ENCODE measurements at places on chromosomes 12 and 14.

DNA sequence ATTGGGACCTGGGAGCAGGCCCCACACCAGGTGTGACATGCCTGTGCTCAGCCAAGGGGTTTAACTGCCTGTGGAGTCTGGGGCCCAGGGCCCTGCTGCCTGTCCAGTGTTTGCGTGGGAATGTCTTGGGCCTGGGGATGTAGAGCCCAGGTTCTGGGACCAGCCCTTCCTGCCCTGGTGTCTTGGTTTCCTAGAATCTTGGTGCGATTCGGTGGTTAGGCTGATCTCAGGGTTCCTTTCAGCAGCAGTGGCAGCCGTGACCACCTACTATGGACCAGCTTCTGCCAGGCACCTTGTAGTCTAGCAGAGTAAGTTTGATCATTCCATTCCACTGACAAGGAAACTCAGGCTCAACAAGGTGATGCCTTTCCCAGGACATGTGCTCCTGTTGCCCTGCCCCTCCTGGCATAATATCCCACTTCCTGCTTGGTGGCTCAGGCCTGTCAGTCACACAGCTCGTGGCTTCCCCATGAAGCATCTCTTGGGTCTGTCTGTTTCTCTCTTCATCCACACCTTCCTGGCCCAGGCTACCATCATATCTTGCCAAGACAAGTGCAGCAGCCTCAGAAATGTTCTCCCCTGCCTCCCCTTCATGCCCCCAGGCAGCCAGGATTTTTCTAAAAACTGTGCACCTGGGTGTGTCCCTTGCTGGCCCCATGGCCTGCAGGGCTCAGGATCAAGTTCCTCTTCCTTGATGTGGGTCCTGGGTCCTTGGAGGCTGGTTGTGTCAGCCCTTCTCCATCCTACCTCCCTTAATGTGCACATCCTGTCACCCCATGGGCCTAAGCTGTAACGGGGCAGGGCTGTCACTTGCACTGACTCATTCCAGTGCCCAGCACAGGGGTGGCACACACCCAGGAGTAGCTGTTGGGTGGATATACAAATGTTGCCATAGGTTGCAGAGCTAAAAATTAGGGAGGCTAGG, 101.6 kb downstream of the SLC25A47 start:
- no peak for DNase-seq

- no peak for DNase-seq
Measured at GRCh38 chr12:52474212-52474611, 607 bp upstream of the KRT6C start.

GRCh38 chr12:53995002-53995377, 5.0 kb upstream of the HOXC9 start:
- no peak for DNase-seq

GRCh38 chr14:70006699-70007098, 127.5 kb downstream of the SMOC1 start:
- no peak for DNase-seq

DNA sequence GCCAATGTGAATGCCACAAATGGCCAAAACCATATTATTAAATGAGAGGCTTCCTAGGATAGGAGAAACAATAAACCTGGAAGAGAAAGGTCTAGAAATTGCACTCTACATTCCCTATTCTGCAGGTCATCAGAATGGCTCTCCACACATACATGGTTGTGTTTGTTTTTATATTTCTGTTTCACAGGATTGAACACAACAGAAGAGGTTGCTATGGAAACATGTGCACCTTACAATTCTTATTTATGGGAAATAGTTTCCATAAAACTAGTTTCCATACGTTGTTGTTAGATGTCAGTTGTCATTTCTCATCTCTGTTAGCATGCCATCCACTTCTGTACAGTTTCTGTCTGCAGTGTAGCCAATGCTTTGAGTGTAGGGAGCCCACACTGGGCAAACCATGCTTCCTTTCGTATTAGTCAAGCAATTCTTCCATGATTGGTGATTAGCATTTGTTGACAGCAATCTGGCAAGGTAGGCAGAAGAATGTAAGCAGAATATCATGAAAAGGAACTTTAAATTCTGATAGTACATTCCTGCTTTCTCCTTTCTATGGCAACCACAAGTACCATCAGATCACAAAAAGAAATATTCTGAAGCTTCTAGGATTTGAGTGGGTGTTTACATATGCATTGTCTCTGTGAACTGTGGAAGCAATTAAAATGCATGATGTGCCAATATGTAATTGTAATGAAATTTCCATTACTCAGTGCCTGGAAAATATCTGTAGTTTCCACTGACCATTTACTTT, 141.6 kb upstream of the AVPR1A start:
- no peak for DNase-seq

DNA sequence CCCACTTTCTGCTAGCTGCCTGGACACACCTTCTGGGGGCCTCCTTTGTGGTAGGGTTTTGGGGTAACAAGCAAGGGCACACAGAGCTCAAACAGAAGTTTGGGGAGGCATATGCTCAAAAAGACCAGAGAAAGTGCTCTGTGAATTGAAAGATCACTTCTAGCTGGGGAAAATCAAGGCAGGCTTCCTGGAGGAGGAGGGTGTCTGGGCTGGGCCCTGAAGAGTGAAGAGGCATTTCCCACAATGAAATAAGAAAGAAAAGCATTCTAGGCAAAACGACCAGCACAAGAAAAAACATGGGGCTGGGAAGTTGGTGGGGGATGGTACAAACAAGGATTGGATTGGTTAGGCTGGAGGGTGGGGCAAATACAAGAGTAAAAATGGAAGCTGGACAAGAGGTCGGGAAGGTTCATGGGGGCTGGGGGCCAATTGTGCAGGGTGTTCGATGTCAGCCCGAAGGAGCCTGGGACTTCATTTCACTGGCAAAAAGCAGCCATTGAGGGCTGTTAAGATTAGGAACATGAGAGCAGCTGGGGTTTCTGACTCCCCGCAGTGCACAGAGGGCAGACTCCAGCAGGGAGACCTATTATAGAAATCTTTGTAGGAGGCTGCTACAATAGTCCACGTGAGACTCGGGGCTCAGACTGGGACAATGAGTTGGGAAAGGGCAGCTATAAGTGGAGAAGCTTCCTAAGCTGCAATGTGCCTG, 51.5 kb upstream of the CMKLR1 start:
- no peak for DNase-seq

DNA sequence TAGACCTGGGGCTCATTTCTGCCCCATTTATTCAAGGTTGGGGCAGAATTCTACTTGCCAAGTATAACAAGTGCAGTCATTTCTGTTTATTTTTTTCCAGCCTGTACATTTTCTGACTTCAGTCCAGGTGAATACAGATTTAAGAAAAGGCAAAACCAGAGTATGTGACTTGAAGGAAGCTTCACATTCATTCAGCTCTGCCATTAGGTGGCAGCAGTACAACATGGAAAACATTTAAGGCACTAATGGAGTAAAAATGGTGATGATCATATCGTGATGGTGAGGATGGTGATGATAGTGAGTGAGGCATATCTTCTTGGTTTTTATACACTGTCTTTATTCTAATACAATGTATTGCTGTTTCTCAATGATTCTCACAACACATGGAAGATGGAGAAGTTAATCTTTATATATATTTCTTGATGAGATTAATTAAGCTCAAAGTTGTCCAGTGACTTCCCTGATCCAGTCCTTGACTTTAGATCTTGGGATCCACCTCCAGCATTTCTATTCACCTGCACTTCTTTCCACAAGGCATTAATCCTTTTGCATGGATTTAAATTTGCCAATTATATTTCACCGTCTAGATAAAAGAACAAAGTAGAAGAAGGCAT, 176.7 kb upstream of the SEL1L start:
- DNase-seq: peak; percentile 22

DNA sequence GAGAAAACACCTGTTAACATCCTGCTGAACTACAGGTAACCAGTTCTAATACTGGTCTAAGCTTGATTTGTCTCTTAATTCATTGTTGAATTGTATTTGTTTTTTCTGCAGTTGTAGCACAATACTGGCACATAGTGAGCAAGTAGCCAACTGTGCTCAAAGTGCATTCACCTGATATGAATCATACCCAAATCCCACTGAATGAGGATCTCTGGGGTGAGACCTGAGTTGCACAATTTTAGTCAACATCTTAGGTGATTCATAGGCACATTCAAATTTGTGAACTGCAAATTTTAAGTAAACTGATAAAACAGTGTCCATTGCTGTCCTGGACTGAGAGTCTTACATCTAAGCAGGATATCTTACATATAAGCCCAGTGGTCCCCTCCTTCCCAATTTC, 12.8 kb downstream of the KCNC2 start:
- no peak for DNase-seq

DNA sequence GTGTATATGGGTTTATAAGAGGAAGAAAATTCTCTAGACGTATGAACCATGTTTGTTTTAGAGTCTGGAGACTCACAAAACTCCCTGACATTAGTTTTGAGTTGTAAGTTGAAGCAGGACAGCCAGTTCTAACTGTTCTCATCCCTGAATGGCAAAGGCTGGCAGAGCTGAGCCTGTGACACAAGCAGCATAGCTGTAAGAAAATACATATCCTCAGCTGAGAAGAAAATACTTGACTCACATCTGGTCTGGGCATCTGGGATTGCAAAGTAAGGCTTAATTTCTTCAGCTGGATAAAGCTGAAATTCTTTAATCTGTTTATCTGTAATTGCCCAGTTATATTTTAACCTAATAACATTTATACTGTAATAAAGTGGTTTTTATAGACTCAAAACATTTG, 156.3 kb downstream of the PELI2 start:
- no peak for DNase-seq

GRCh38 chr14:101072945-101073597, 169.5 kb upstream of the RTL1 start:
- no peak for DNase-seq

- no peak for DNase-seq
Measured at GRCh38 chr12:27462851-27463250, 16.3 kb downstream of the SMCO2 start.

DNA sequence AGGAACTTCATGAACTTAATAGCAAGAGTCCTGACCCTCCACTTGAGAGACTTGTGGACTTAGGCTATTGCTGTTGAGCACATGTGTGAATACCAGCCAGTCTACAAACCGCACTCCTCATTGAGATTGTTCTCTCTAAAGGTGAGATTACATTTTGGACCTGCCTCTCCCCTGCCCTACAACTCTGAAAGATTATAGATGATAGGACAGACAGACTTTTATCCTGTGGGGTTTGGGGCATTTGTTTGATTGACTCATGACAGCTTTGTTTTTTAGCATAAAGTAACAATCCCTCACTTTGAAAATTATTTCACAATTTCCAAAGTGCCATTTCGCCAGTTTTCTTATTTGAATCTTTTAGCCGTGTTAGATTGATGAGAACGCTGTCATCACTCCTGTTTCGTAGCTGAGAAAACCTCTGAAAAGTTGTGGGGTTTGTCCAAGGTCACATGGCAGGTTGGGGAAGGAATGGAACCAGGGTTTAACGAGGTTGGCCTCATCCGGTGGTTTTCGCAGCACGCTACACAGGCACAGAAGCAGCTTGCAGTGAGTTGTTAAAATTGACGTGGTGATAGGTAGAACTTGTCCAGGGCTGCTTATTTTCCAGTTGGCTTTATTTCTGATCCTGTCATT, 836 bp downstream of the EVL start:
- no peak for DNase-seq

DNA sequence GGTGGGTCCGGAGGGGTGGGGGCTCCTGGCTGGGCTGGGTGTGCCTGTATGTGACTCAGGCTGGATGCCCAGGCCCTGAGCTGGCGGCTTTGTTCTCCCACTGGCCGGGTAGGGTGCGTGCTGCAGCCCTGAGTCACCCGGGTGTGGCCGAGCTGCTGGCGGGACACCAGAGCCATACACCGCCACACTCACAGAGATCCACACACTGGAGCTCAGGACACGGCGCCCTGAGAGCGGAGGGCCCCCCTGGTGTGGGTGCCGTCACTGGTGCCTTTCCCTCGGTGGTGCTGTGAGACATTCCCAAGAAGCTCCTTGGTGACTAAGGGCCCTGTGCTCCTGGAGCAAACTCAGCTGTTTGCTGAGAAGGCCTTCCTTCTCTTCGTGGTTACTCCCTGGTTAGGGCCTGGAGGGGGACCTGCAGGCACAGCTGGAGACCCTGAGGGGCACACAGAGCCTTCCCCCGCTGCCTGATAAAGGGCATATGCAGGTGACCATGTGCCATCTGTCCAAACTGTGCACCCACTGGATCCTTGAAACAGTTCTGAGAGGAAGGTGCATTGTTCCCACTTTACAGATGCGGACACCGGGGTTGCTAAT, 44.3 kb downstream of the KRT80 start:
- DNase-seq: peak; percentile 75

DNA sequence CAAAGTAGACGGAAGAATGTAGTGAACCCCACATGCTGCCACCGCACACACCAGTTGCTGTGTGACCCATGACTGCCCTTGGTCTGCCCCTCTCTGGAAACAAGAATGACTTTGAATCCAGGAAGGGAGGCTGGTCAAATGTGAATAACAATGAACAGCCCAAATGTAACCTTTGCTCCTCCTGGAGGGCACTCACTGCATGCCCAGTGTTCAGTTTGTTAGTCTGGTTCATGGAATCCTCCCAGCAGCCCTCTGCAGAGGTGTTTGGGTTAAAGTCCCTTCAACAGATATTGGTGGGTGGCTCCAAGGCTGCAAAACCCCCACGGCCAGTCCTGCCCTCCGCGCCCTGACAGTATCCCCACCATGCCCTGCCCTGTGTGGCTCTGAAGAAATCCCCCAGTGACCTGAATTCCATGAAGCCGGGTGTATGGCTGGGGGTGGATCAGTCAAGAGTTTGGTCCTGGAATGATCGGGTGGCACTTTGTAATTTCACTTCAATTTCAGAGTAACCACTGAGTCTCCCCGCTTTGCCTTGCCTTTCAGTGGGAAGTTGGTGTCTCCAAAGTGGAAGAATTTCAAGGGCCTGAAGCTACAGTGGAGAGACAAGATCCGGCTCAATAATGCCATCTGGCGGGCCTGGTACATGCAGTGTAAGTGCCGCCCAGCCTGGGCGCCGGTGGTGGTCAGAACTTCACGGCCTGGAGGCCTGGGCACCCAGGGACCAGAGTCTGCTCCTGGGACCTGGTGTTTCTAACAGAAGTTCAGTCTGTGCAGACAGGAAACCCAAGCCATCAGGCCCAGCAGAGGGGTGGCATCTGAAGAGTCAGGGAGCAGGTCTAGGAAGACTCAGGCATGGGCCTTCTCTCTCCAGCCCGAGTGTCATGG, 47.1 kb downstream of the IL31 start:
- DNase-seq: no peak
